Stimulated activated CD8-positive, alpha-beta memory T cell treated with anti-CD3 and anti-CD28 coated beads, Interleukin-4, amount 100 ng/mL, for 1 hour (primary cell): ENCODE measurements at places on chromosomes 4 and X.

- DNase-seq: no peak
Measured at GRCh38 chr4:8727131-8727530, 134.6 kb downstream of the CPZ start.

DNA sequence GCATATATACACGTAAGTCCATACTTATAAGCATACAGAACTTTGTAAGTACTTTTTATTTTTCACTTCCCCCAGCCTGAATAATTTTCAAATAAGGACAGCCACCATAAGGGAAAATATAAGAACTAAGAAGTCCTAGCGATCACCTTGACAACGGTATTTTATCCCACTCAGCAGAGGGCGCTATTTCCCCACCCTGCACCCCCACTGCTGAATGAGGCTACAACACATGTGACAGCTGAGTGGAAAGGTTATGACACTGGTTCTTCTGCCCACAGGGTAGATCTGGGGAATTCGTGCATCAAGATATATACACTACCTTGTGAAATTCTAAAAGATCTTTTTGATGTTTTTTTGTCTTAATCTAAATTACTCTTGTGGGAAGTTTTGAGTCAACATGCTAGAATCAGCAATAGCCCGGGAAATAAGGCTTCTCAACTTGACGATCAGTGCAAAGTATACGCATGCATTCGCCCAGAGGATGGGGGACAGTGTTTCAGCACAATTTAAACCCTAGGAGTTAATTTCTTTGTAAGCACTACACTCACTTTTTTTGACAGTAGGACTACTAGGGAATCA is 151.5 kb downstream of the CORIN start:
- DNase-seq: peak; percentile 21

GRCh38 chr4:162791226-162791625 is 375.5 kb downstream of the NAF1 start:
- no peak for DNase-seq

- DNase-seq: no peak
Measured at GRCh38 chr4:11271263-11271662, 157.4 kb downstream of the HS3ST1 start.

DNA sequence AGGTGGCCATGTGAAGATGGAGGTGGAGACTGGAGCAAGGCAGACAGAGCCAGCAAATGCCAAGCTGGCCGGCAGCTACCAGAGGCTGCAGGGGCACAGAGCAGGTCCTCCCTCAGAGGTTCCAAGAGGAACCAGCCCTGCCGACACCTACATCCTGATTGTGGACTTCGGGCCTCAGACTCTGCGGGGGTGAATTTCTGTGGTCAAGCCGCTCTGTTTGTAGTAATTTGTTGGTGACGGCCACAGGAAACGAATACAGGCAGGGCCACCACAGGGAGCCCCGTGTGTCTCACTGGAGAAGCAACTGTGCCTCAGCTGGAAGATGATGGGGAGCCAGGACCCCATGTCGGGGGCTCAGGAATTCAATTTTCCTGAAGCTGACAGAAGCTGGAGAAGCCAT is 28.3 kb downstream of the ZFYVE28 start:
- DNase-seq: no peak

DNA sequence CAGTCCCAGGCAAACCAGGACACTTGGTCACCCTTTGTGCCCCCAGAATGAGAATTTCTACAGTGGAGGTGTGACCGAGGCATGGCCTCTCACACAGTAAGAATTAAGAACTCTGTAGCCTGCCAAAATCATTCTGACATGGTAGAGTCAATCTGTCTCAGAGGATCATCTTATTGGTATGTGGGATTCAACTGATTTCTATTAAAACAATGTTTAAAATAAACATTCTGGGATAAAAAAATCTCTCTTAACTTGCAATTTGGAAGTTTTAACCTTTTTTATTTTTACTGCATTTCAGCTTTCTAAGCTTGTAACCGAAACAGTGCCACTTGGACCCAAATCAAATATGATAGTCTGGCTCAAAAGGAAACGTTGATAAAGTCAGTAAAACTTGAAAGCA is 165.4 kb upstream of the LDB2 start:
- no peak for DNase-seq

DNA sequence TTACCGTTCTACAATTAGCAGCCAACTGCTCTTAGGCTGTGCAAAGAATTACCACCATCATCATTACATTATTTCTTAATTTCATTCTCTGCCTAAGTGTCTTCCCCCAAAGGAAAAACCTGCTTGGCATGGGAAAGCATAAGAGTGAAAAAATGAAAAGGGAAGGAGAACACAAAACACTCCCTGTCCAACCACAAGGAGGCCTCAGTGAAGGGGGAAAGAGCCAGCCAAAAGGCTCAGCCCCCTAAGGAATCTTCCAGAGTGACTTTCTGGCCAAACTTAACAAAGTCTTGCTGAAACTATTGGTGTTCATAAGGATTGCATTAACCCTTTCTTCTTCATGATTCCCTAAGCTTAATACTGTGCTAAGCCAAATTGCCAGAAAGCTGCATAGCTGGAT is 287.4 kb downstream of the SMARCA1 start:
- DNase-seq: no peak

- DNase-seq: no peak
Measured at GRCh38 chrX:44035571-44035970, 62.4 kb upstream of the NDP start.

DNA sequence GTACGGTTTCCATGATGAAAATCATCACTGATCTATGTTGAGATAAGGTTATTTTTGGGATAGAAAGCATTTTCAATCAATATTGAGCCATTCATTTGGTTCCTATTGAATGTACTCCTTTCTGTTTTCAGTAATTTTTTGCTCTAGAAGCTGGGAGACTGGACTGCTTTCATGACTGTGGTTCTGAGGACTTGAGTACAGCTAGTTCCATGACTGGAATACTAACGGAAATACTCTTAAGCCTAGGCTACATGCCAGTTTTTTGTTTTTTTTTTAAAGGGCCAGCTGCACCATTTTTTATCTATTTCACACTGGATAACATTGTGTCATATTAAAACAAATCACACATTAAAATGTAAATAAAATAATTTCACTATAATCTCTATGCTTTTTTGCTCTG is 16.7 kb downstream of the PRR32 start:
- DNase-seq: no peak

GRCh38 chr4:76292730-76293129 is 13.8 kb upstream of the STBD1 start:
- DNase-seq: no peak

- no peak for DNase-seq
Measured at GRCh38 chr4:4749137-4749536, 110.3 kb upstream of the MSX1 start.

DNA sequence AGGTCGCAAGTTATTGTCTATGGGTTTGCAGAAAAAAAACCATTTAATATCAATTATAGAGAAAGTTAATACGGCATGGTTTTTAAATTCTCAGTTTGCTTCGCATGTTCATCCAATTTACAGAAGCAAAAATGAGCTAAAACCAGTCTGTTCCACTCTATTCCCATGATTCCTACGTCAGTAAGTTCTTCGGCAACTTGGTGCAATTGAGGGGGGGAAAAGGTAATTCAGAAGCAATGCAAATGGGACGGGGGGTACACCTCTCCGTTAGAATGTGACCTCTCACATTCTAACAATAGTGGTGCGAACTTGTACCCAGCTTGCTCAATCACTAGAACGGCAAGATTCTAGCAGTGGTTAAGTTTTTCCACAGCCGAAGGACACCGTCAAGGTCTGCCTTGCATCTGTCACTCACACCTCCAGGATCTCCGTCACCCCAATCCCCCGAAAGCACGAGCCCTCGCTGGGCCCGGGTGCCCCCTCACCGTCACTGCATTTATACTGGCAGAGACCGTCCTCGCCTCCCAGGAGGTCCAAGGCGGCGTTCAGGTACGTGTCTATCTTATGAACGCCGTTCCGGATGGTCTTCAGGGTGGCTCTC is 653 bp downstream of the PLA2G12A start:
- DNase-seq: peak; percentile 1

- DNase-seq: no peak
Measured at GRCh38 chr4:114659386-114660008, 60.9 kb downstream of the UGT8 start.

DNA sequence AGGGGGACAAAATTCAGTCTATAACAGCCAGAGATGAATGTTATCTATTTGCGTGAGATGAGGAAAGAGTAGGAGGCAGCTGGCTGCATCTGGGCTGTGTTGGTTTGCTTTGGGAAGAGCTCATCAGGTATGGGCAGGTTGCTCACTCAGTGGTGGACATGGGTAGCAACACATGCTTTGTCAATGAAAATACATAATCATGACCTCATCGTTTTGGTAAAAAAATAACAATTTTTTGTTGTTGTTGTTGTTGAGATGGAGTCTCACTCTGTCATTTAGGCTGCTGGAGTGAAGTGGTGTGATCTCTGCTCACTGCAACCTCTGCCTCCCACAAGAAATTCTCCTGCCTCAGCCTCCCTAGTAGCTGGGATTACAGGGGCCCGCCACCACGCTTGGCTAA is 16.3 kb upstream of the GLOD5 start:
- DNase-seq: no peak

GRCh38 chr4:106795326-106795725 is 240.8 kb downstream of the DKK2 start:
- no peak for DNase-seq

DNA sequence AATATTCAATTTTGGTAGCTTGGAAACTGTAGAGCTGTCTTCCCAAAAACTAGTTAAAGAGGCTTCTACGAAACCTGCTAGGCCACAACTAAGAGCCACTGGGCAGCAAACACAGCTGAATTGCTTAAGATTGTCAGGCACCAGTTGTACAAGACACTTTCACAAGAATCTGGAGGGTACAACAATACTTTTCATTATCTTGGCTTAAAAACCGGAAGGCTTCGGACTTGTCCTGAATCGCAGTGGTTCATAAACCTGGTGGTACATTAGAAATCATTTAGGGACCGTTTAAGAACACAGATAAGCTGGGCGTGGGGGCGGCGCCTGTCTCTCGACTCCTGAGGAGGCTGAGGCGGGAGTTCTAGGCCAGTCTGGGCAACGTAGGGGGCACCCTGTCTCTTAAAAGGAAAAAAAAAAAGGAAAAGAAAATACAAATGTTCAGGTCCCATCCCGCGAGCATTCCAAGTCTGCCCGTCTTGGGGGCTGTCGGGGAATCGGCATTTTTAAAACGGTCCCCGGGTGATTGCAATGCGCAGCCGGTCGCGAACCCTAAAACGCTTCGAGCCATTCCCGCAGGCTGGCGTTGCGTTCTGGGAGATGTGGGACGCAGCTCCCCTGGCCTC is 763 bp downstream of the PYURF start:
- DNase-seq: peak; percentile 9

DNA sequence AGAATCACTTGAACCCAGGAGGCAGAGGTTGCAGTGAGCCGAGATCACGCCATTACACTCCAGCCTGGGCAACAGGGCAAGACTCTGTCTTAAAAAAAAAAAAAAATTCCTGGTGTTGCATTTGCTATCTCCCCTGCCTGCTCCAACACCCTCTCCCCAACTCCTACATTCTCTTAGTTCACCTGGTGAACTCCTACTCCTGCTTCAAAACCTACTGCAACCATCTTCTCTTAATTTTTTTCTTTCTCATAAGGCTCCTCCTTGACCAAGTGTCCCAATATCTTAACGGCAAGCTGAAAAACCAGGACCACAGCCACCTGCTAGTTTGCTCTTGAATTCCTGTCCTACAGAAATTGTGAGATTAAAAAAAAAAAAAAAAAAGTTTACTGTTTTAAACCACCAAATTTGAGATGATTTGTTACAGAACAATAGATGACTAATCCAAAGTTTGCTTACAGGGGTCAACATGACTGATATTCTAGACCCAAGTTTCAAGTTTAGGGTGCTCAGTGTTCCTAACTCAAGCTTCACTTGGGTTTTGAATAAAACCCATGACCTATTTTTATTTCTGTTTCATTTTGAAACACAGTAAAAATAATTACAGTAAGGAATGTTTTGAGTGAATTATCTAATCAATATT is 13.1 kb upstream of the ANXA5 start:
- DNase-seq: no peak

- DNase-seq: no peak
Measured at GRCh38 chrX:97401586-97402136, 518.0 kb downstream of the RPA4 start.

- DNase-seq: no peak
Measured at GRCh38 chr4:168724686-168725411, 228.0 kb downstream of the PALLD start.

- DNase-seq: no peak
Measured at GRCh38 chrX:42241421-42241820, 318.1 kb upstream of the CASK start.

DNA sequence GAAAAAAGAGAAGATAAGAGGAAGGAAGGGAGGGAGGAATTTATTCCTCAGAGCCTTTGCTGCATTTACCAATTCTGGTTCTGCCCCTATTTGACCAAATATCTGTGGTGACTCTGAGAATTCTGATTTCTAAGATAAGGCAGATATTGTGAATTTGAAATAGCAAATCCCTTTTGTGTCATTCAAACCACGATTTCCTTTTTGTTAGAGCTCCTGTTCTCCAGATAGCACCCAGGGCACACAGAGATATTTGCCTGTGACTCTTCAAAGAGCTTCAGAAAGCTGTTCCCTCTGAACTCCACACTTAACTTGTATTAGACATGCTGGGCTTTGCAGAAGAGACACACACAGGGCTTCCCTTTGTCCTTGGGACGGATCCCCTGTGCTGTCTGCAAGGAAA is 272.2 kb downstream of the DHRSX start:
- no peak for DNase-seq

DNA sequence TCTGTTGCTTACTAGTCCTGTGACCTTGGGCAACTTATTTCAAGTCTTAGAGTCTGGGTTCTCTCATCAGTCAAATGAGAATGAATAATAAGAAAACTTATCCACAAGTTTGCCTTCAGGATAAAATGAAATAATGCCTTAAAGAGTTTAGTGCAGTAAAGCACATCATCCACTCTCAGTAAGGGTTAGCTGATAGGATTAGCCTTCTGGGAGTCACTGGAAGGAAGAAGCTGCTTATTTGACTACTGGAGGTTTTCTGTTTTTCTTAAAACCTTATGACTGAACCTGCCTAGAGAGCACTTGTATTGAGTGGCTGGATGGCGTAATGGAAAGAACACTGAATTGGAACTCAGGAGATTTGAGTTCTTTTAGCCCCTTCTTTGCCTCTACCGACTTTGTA is 1.8 kb downstream of the RNF128 start:
- DNase-seq: no peak

DNA sequence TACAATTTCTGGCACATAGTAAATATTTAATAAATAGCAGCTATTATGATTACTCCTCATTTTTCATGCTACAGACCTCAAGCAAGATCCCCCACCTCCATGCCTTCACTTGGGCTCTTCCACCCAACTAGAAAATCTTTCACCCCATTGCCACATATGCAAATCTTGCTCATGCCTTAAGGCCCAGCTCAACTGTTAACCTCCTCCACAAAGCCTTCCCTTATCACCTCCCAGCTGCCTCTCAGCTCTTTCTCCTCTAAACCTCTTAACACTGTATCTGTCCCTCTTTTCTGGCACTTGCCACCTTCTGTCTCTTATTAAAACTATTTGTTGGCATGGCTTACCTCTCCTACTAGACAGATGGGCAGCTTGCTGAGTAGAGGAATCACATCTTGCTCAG is 51.5 kb downstream of the PJA1 start:
- no peak for DNase-seq

GRCh38 chr4:146273204-146273901 is 59.0 kb downstream of the REELD1 start:
- no peak for DNase-seq
